ENCODE measurements at places on chromosomes 6 and 20.

DNA sequence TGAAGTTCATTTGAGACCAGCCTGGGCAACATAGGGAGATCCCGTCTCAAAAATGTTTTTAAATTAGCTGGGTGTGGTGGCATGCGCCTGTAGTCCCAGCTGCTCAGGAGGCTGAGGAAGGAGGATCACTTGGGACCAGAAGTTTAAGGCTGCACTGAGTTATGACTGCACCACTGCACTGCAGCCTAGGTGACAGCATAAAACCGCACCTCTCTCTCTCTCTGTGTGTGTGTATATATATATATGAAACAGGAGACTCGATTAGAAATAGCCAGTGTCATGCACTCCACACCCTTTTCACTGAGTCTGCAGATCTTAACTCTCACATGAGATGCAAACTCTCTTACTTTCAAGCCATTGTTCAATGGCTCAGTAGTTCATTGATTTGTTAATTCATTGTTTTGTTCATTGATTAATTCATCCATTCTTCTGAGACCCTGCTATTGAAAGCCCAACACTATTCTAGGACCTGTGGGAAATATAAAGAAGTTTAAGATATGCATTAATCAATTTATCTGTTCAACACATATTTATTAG, 52.4 kb upstream of the MRPS10 start:
- no peak for DNase-seq

DNA sequence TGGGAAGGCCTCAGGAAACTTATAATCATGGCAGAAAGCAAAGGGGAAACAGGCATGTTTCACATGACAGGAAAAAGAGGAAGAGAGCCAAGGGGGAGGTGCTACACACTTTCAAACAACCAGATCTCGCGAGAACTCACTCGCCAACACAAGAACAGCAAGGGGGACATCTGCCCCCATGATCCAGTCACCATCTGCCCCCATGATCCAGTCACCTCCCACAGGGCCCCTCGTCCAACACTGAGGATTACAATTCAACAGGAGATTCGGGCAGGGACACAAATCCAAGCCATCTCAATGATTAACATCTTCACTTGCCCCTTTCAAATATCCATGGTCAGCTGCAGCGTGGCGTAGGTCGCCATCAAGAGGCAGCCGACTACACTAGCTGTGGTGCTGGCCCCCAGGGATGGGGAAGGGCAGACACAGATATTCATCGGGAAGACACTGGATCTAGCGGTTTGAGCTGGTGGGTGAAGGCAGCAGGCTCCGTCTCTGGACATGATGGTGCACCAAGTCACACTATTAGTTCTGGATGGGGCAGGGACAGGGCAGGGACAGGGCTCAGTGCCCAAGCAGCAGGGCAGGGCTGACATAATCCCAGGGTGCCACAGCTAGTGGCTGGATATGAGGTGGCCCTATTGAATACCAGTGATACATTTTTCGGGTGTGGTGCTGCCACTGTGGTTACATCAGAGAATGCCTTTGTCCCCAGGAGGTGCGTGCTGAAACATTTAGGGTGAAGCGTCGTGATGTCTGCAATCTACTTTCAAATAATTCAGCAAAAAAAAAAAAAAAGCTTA, 31.6 kb downstream of the TUBB2B start:
- DNase-seq: no peak

DNA sequence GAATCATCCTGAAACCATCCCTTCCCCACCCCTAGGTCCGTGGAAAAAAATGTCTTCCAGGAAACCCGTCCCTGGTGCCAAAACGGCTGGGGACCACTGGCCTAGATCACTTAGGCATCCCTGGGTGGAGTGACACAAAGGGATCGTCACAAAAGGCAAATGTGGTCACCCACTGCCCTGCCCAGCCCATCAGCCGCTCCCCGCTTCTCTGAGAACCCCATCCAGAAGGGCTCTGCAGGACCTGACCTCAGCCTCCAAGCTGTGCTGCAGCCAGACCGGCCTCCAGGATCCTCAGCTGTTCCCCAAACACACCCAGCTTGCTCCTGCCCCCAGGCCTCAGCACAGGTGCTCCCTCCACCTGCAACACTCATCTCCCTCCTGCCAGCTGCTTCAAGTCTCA, 61.6 kb downstream of the PREX1 start:
- no peak for DNase-seq

GRCh38 chr6:143952947-143953701, 54.9 kb downstream of the PLAGL1 start:
- no peak for DNase-seq

DNA sequence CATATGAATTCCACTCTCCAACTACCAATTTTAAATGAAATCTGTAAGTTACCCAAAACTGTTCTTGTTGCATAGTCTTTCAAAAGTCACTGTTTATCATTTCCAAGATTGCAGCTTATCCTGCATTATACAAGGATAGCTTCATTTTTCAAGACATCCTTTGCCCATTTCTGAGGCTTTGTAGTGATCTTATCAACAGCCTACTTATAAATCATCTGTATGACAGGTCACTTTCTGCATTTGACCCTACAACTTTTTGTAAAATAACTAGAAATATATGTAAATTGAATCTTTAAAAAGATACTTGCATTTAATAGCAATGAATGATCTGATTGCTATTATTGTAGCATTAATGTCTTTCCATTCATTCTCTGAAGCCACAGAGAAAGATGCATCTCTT, 521.1 kb downstream of the UTRN start:
- no peak for DNase-seq

DNA sequence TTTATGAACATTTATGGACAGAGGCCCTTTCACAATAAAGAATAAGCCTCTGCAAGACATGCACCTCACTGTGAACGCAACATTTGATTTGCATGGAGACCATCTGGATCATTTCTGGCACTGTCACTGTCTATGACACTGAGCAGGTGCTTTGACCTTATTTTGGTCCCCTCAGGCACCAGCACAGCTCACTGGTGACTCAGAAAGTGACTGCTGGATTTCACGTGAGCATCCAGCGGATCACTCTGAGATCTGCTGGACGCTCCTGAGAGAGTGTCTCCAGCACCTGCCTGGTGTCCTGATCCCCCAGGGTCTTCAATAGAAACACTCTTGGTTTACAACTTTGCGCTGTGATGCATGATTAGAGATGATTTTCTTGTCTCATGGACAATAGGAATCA, 375.7 kb downstream of the TENT5A start:
- no peak for DNase-seq

GRCh38 chr6:46420921-46421638, 70.2 kb downstream of the RCAN2 start:
- no peak for DNase-seq

GRCh38 chr6:313917-314316, 21.6 kb downstream of the DUSP22 start:
- no peak for DNase-seq

GRCh38 chr6:113697632-113698410, 159.3 kb upstream of the MARCKS start:
- DNase-seq: no peak

- no peak for DNase-seq
Observed at GRCh38 chr6:168514216-168514615, 73.2 kb downstream of the SMOC2 start.

- no peak for DNase-seq
Observed at GRCh38 chr20:13492001-13492481, 146.7 kb downstream of the TASP1 start.

DNA sequence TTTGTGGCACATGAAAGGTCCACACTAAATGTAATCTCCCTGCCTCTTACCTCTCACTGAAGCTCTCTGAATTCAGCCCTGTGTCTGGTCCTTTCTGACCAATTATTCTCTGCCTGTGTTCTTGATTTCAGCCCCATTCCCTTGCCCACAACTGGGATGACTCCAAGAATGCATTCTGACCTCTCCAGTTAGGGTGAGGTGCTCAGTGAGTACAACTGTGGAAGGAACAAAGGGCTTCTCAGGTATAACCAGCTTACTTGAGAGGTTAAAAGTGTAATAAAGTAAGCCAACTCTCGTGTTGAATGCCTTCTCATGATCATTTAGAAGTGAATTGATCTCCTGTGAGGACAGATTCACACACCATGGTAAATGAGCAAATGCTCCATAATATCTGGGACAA, 88.1 kb downstream of the GCLC start:
- DNase-seq: no peak

- DNase-seq: no peak
Observed at GRCh38 chr6:25485821-25486534, 166.0 kb upstream of the SCGN start.

- DNase-seq: no peak
Observed at GRCh38 chr20:41956338-41957074, 338.3 kb upstream of the CHD6 start.

- DNase-seq: no peak
Observed at GRCh38 chr6:37047689-37048402, 42.4 kb downstream of the FGD2 start.

DNA sequence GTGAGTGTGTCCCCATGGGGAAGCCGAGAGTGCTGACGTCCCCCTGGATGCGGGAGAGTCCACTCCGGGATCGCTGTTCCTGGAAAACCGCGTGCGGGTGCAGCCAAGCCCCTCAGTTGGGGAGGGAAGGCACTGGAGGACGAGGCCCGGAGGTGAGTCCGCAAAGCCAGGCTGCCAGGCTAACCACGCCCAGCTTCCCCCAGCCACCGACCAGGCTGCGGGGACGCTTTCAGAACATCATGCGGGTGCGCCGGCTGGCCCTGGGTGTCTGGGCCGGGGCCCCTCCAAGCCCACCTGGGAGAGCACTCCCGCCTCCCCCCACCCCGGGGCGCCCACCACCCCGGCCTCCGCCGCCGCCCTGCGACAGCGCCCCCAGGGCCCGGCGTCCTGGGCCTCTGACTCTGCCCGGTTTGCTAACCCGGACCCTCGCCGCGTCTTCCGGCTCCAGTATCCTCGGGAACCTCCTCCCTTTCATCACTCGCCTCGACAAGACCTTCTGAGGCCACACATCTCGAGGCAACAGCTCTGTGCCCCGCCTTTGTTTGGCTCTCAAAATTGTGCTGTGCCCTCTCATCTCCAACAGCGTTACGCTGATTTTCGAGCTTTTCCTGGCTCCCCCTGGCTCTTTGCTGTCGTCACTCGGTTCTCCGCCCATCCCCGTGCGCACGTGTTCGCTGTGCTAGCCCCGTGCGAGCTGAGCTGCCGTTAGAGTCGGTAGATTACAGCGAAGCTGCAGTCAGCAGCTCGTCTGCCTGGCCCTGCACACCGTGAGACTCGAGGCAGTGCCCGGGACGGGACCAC, 47.1 kb upstream of the ENTPD6 start:
- peak; percentile 53 for DNase-seq

GRCh38 chr6:169215201-169215681, 38.4 kb downstream of the THBS2 start:
- DNase-seq: no peak

DNA sequence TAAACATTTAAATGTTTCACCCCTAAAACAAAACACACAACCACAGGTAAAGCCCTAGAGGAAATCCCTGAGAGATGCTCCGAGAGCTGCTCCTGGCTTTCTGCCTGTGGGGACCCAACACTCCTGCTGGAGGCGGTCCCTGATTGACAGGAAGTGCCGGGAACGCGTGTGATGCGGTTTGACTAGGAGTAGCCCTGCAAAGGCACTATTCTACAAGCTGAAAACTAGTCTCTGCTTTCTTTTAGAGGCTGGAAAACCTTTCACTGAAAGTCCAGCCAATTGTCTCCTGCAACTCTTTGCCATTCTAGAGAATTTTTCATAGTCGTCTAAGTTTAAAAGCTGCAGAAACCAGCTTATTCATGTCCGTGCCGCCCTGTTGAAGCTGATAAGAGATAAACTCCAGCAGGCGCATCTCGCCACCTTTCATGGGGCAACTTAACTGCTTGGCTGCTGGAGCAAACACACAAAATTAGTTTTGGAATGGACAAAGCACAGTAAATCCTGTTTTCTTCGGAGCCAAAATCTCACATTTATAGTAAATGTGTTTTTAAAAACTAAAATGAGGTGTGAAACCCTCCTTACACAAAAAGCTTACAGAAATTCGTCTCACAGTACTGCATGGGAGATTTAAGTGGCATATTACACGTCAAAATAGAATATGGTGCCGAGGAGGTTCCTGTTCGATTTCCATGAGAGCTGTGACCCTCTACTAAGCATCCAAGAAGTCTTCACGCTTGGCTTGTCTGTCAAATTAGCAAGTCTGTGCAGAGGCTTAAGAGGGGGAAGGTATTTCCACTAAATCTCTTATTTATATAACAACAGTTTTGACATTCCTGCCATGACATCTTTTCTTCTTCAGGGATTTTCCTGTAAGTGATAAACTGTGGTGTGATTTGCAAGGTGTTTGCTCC, 46.9 kb downstream of the DACT2 start:
- no peak for DNase-seq

- DNase-seq: no peak
Observed at GRCh38 chr20:9331707-9332435, 182.5 kb upstream of the LAMP5 start.

DNA sequence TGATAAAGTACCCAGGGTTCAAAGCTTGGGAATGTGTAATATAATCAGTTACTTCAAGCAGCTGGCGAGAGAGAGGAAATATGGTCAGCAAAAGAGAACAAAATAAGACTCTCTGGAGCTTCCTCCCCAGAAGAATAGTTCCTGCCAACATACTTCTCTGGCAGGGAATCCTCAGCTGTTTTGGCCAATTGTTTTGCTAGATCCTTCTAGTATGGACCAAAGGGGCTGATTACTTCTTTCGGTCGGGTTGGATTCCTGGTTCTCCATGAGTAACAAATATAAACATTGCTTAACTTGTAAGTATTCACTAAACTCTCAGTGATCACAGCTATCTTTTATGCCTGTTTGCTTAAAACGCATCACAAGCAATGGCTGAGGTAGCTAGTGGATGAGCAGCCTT, 31.4 kb upstream of the FBXO9 start:
- no peak for DNase-seq

DNA sequence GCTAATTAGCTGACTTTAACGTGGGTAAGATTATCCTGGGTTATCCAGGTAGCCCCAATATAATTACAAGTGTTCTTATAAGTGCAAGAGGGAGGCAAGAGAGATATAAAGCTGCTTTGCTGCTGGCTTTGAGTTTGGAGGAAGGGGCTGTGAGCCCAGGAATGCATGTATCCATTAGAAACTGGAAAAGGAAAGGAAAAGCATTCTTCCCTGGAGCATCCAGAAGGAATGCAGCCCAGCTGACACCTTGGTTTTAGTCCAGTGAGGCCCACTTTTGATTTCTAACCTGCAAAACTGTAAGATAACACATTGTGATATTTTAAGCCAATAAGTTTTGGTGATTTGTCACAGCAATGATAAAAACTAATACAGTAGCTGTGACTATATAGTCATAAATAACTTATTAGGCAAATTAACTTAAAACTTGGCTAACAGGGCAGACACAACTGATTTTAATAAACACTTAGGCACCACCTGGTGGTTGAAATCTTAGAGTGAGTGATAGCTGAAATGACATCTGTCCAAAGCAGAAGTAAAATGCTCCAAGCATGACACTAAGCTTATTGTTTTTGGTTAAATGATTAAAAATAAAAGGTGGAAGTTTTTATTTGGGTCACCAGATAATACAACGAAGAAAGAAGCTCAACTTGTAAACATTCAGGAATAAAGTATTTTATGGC, 35.6 kb downstream of the ADGRF4 start:
- DNase-seq: no peak
